ENCODE measurements at places on chromosomes 2 and 18. TPM values are rescaled to one million over a fixed set of nuclear protein-coding genes. Genes with fewer than 3 reads are reported as not detected.

Gene SERPINB10
- total RNA-seq: not detected

Gene TET3
- 22.2 TPM for total RNA-seq

DNA sequence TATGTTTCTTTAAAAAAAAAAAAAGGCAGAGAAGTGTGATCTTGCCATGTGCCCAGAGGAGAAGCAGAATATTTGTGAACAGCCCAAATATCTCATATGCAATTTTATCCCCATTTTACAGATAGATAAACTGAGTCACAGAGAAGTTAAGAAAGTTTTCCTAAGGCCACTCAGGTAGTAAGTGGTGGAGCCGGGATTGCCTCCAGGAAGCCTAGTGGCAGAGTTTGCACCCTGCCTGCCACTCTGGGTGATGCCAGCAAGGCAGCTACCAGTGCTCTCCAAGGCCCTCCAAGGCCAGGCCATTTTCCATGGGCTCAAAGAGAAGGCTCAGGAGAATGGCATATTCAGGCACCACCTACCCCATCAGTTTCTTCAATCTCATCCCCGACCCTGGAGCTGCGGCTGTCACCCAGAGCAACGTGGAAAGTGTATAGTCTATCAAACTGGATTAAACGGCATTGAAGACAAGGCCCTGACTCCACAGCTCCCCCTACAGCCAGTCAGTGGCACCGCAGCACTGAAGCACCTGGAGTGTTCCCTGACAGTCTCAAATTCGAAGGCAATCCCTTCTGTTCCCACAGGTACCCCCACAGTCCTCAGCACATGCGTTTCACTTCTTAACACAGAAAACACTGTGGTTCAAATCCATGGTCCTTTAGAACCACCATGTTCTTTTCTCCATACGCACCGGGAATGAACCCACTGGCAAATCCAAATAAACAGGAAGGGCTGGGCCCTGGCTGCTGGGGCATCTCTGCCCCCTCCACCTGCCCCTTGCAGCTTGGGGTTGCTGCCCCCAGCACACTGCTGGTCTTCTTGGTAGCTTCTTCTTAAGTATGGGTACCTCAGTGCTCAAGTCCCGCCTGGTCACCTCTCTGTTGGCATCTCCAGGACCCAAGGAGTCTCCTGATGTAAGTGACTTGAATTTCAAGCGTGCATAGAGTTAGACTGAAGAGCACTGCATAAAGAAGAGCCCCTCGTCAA, 175.3 kb downstream of the INHBB start:
- DNase-seq: no peak

- no peak for DNase-seq
Measured at GRCh38 chr18:44731530-44732237, 51.0 kb downstream of the SETBP1 start.

DNA sequence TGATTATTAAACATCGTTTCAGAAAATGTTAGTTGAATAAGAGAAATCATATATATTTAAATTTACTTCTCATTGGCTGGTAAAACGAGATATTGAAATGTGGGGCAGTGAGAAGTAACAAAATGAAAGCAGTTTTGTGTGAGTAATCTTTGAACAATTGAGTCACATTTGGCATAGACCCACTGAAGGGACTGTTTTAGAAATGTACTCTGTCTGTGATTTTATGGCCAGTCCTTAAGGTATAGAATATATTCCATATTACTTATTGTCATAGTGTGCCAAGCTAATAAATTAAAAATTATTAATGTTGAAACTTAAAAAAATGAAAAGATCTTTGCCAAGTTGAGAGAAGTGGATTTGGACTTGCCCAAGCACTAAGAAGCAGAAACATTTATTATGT, 222.4 kb upstream of the COL3A1 start:
- DNase-seq: no peak

DNA sequence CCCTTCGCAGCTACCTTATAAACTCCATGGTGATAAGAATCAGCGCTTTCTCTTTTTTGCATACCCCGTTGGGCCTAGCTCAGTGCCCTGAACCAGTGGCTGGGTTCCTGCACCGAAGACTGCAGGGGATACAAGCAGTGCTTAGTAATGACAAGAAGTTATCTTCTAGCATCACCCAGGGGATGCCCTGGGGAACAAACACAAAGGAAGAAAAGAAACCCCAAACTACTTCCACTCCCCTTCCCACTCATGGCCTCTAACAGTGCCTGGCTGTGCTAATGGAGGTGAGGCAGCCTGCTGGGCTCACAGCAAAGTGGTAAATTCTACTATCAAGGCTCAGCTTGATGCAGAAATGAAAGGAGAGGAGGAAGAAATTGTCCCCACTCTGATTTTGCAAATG, 314.7 kb downstream of the TXNL1 start:
- no peak for DNase-seq
